ENCODE measurements at places on chromosomes 11 and 22.

- DNase-seq: no peak
Observed at GRCh38 chr11:116868066-116868465, 30.6 kb upstream of the APOA1 start.

- DNase-seq: no peak
Observed at GRCh38 chr11:57883630-57884029, 122.0 kb downstream of the CTNND1 start.

GRCh38 chr22:23686416-23687024 lies 4.3 kb upstream of the RGL4 start:
- DNase-seq: no peak

DNA sequence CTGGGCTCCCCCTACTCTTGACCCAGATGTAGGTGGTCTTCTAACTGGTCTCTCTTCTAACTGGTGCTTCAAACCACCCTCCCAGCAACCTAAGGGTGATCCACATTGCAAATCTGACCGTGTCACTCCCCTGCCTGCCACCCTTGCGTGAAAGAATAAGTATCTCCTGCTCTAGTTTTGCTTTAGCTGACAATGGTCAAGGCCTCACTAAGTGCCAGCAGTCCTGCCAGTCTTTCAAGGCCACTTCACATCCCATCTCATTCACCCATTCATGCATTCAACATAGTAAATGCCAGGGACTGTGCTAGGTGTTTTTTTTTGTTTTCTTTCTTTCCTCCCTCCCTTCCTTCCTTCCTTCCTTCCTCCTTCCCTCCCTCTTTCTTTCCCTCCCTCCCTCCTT lies 2.3 kb upstream of the KCTD17 start:
- no peak for DNase-seq

GRCh38 chr11:126210871-126211235 lies 597 bp downstream of the RPUSD4 start:
- DNase-seq: no peak

- DNase-seq: no peak
Observed at GRCh38 chr11:88312628-88313027, 24.9 kb downstream of the CTSC start.

DNA sequence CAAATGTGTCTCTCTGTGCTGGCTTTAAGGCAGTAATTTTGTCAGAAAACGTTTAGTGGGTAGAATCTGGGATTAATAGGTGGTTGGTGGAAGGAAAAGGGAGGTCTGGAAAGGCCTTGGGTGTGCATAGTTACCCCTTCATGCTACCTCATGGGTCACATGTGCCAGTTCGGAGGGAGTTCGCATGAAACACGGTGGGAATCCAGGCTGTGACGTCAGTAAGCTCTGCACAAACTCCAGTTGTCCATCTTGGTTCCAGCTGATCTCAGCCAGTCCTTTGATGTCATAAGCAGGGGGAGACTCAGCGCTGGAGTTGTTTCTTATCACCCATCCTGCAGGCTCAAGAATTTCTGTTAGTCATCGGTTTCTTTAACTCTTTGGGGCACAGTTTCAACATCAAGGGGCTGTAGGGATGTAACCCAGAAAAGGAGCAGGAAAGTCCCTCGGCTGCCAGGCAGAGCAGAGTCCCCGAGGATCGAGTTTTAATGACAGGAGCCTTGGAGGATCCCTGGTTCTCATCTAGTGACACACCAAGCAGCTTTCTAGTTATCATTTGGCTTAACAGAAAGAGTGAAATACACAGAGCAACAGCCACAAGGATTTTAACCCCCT lies 28.9 kb downstream of the MOV10L1 start:
- no peak for DNase-seq

DNA sequence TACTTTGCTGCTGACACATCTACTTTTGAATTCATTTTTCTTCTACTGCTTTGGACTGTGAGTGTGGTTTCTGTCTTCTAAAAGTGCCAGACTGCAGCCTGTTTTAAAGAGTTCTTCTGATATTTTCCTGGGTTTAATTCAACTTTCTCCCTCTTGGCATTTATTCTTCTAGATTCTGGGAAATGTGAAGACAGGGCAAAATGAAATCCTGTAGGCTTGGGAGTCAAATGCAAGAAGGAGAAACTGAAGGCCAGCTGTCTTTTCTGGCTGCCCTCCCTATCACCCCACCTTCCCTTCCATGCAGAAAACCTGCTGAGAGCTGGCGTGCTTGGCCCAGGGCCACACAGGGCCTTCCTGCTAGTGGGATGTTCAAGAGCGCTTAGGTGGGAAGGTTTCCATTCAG lies 7.6 kb downstream of the ZNF70 start:
- no peak for DNase-seq

DNA sequence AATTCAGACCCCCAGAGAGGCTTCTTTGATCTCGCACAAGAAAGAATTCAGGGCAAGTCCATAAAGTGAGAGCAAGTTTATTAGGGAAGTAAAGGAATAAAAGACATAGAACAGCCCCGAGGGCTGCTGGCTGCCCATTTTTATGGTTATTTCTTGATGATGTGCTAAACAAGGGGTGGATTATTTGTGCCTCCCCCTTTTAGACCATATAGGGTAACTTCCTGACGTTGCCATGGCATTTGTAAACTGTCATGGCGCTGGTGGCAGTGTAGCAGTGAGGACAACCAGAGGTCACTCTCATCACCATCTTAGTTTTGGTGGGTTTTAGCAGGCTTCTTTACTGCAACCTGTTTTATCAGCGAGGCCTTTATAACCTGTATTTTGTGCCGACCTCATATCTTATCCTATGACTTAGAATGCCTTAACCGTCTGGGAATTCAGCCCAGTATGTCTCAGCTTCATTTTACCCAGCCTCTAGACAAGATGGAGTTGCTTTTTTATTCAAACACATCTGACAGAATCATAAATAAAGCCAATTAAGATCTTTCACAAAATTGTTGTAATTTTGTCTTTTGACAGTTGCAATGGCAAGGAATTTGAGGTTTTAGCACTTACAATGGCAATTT lies 7.6 kb downstream of the DDIAS start:
- DNase-seq: no peak

GRCh38 chr11:16454289-16454863 lies 98.0 kb upstream of the SOX6 start:
- no peak for DNase-seq

DNA sequence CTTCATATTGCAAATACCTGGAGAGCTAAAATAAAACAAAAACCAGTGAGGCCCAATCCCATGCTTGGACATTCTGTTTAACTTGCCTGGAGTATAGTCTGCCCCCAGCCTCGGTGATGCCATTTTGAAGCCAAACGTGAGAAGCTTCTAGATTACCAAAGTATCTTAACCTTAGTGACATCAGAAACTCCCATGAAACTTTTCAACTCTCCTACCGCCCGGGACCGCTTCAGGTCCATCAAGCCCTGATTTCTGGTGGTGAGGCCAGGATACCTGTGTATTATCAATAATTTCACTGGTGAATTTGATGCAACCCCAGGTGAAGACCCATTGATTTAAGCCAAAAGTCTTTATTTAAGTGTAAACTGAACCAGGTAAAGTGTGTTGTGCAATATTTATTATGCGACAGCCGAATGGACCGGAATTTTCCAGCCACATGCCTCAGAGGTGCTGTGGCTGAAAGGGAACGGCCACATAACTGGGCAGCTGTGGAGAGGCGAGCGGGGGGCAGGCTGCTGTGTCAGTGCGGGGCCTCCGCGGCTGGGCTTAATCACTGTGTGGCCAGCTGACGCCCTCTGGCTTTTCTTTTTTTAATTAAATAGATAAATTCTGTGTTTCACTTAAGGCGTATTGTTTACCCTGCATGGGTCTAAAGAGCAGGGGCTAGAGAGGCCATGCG lies 385.5 kb upstream of the B3GAT1 start:
- no peak for DNase-seq

- DNase-seq: no peak
Observed at GRCh38 chr22:38638728-38639127, 17.5 kb downstream of the FAM227A start.

GRCh38 chr11:71172680-71173079 lies 79.7 kb downstream of the SHANK2 start:
- DNase-seq: no peak

- DNase-seq: no peak
Observed at GRCh38 chr11:64472593-64473455, 113.9 kb downstream of the RPS6KA4 start.

GRCh38 chr11:34278693-34279297 lies 79.0 kb downstream of the ABTB2 start:
- no peak for DNase-seq

All from KG1 (cell line).